Articular chondrocyte of knee joint (primary cell): ENCODE measurements at places on chromosomes 6 and 20. TPM values are rescaled to one million over a fixed set of nuclear protein-coding genes. Genes with fewer than 3 reads are reported as not detected.

OXT gene
- total RNA-seq: not detected in 2 replicates

SLC17A2 gene
- not detected in 2 replicates for total RNA-seq

GPR6 gene
- not detected in 2 replicates for total RNA-seq

DAAM2 gene
- 59.9 and 63.9 TPM in 2 replicates for total RNA-seq

C6orf15 gene
- not detected in 2 replicates for total RNA-seq

FITM2 gene
- total RNA-seq: 9.8 and 10.3 TPM in 2 replicates

KCNQ2 gene
- under 0.01 TPM in 1 of 2 replicates, not detected in the other for total RNA-seq
